Stimulated activated CD4-positive, alpha-beta T cell treated with anti-CD3 and anti-CD28 coated beads, Interleukin-2, amount 100 ng/mL, for 24 hours (primary cell): ENCODE measurements at places on chromosomes 13 and 19.

- peak; percentile 34 for DNase-seq
These were observed 5.5 kb upstream of the LILRA6 start for GRCh38 chr19:54248016-54248601.

- no peak for DNase-seq
These were observed 31.0 kb downstream of the SPRY2 start for GRCh38 chr13:80309926-80310325.

GRCh38 chr13:95957331-95957730 lies 95.9 kb downstream of the UGGT2 start:
- DNase-seq: no peak

- DNase-seq: no peak
These were observed 12.7 kb downstream of the LPAR6 start for GRCh38 chr13:48400090-48400694.

DNA sequence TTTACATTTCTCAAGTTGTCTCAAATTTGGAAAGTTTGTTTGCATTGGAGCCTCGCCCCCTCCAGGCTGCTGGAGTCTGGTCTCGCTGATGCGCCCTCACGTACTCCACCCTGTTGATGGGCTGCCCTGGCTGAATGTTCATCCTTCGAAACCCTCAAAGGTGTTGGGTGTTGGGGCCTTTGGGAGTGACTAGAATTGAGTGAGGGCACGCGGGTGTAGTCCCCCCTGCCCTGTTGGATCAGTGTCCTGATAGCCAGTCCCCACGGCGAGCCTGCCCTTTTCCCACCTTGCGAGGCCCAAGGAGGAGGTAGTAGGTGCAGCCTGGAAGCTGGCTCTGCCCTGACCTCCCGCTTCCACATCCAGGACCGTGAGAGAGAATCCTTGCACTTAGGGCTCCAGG lies 14.8 kb downstream of the TFDP1 start:
- DNase-seq: no peak

GRCh38 chr13:34294483-34295129 lies 476.7 kb downstream of the RFC3 start:
- no peak for DNase-seq

DNA sequence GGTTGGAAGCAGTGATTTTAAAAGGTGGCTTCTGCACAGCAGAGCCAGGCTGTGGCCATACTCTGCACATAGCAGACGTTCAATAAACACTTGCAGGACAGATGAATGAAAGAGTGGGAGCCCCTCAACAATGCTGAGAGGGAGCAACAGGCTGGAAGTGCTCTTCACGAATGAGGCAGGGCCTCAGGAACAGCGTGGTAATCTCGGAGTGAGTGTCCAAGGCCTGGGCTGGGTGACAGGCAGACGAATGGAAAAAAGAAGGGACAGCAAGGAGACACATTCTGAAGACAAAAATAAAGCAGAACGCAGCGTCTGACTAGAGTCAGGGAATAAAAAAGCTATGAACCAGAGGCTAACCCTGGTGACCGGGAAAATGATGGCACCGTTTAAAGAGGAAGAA lies 11.1 kb downstream of the GJA3 start:
- DNase-seq: peak; percentile 5
